Stimulated activated CD4-positive, alpha-beta T cell treated with anti-CD3 and anti-CD28 coated beads, Interleukin-12 subunit alpha, Interleukin-12 subunit beta, amount 100 ng/mL, for 4 hours (primary cell): ENCODE measurements at places on chromosomes 7 and 10.
A peak's percentile ranks its signal among the peaks of the same experiment; 100 is the strongest.

- DNase-seq: no peak
Observed at GRCh38 chr7:13151978-13152377, 464.5 kb downstream of the ARL4A start.

DNA sequence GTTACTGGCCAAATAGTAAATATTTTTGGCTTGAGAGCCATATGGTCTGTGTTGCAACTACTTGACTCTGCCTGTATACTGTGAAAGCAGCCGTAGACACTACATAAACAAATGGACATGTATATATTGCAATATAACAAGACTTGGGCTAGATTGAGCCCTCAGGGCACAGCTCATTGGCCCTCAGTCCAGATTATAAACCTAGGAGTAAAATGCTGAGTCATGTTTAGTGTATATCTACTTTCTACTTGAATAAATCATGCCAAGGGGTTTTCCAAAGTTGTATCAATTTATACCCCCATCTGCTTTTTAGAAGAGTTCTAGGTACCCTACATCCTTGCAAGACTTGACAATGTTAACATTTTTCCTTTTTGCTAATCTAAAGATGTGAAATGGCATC is 27.4 kb upstream of the POU6F2 start:
- DNase-seq: no peak

- DNase-seq: no peak
Observed at GRCh38 chr10:79070081-79070605, 1.4 kb downstream of the ZMIZ1 start.

GRCh38 chr10:121551210-121551885 is 46.9 kb downstream of the FGFR2 start:
- no peak for DNase-seq

- no peak for DNase-seq
Observed at GRCh38 chr7:134875867-134876266, 96.4 kb downstream of the CALD1 start.

DNA sequence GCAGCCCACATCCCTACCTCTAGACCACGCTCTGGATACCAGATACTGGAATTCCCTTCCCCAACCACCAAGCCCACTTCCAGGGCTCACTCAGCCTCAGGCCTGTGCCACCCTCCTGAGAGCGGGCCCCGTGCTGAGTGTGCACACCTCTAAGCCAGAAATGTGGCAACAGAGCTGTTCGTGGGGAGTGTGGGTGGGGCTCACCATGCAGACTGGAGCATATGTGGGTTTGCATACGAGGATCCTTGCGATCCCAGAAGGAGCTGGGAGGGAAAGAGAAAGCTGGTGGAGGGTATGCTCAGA is 13.0 kb upstream of the LIMK1 start:
- DNase-seq: no peak

DNA sequence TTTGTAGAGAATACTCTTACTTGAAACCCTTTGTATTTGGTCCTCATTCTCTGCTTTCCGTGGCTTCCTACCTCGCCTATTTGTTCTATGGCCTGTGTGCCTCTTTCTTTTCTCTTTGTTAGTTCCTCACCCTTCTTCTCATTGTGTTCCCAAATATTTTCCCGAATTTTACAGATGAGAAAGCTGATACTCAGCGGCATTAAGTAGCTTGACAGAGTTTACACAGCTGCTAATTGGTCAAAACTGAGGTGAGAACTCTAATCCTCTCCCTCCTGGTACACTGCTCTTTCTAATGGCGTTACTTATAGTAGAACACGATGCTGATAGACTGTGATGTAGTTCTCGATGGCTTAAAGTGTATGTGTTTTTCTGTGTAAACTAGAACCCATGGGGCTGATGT is 80.7 kb upstream of the HDAC9 start:
- DNase-seq: no peak

DNA sequence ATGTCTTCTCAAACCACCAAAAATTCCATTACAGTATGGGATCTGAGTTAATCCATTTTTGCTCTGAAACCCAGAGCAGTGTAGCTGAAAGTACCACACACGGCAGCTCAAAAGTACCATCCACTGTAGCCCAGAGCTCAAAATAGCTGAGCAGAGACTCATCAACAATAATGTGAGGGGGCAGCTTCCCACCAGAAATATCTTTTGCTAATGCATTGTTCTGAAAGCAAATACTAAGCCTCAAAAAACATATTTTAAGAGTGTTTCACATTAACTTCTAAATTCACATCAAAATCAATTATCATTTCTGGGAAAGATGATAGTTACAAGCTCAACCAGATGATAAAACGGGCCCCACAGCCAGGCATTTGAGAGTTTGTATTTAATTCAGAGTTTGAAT is 73.7 kb downstream of the ABLIM1 start:
- no peak for DNase-seq

DNA sequence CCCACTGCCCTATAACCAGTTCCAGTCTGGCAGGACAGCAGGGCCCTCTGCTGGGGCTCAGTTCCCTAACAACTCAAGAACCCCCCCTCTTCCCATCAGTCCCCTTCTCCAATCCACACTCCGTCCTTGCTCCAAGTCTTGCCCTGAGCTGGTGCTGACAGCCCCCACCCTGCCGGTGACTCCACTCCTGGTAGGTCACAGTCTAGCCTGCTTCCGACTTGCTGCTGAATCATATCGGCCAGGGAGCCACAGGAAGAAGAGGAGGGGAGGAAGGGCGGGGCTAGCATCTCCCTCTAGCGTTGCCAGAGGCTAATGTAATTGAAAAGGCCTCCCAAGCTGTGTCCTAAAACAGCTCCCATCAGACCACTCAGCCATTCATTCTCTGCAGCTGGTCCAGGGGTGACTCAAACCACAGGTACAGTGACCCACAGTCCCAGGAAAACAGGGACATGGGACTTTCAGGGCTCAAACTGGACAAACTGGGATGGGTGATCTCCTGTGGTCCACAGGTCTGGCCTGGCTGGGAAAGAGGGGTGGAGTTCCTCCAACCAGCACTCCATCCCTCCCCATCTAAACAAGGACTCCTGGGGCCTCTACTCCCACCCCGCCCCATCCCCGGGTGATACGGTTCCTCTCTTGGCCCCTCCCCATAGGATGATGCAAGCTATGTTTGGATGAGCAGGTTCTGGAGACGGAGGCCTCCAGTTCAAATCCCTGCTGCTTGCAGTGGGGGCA is 158.8 kb downstream of the SH3PXD2A start:
- DNase-seq: peak; percentile 66

GRCh38 chr7:134599371-134599770 is 47.3 kb upstream of the BPGM start:
- DNase-seq: no peak

GRCh38 chr10:78916227-78916626 is 152.5 kb upstream of the ZMIZ1 start:
- DNase-seq: no peak
